Lung (tissue), 17 donors: ENCODE measurements at places on chromosomes 3 and 15. TPM values are rescaled to one million over a fixed set of nuclear protein-coding genes. Genes with fewer than 3 reads are reported as not detected.

DNA sequence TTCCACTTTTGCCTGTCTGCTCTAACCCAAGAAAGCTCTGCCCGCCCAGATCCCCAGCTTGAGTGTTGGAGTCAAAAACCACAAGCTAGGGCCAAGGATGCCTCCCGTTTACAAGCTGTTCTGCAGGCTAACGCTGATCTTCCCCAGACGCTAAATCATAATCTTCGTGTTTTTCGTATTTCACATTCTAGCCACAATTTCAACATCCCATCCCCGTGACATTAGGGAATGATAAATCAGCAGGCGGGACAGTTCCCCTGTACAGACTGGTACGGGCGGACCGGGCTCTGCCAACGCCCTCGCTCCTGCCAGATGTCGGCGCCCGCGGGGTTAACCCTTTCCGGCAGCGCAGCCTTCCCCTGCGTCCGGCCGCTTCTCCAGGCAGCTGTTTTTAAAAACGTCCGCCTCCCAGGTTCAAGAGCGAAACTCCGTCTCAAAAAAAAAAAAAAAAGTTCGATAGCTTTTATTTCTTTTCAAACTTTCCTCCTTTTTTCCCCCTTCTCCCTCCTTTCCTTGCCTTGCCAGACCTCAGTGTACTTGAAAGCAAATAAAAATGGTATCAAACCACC, 81.0 kb upstream of the BNC1 start:
- DNase-seq, result peak; percentile 55
- H3K4me3 ChIP-seq, result no peak overlapping the region
- peaks cover 6% of the 10 kb centered on the region for H3K4me1 ChIP-seq
- peaks cover 16% of the 10 kb centered on the region for H3K27me3 ChIP-seq
- H3K27ac ChIP-seq, result no peak overlapping the region

DNA sequence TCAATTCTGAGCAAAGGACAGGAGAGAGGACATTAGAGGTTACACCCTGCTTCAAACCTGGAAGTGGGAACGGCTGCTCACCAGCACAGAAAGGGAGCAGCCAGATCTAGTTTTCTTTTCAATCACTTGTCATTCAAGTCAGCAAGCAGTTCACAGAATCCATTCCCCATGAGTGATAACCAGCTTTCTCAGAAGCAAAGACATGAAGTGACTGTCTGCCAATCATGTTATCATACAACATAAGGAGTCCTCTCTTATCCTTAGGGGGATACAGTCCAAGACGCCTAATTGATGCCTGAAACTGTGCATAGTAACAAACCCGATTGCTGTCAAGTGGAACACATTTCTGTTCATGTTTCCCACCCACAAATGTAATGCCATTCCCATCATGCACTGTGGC, 54.7 kb downstream of the FAM98B start:
- no peaks in the 10 kb centered on the region for H3K27me3 ChIP-seq
- no peaks in the 10 kb centered on the region for H3K36me3 ChIP-seq
- no peak overlapping the region for H3K4me3 ChIP-seq
- DNase-seq, result no peak

GRCh38 chr3:129611812-129612533, 5.5 kb upstream of the PLXND1 start:
- H3K27me3 ChIP-seq, result no peaks in the 10 kb centered on the region
- no peak for DNase-seq
- H3K36me3 ChIP-seq, result no peaks in the 10 kb centered on the region
- peaks cover 15% of the 10 kb centered on the region for H3K4me1 ChIP-seq
- H3K4me3 ChIP-seq, result no peak overlapping the region

The PPP1R14D gene
- total RNA-seq, result not detected
